Stimulated activated naive CD4-positive, alpha-beta T cell treated with Interleukin-2 at 50 U/mL for 16 hours (primary cell): ENCODE measurements at places on chromosomes 7 and 10.

DNA sequence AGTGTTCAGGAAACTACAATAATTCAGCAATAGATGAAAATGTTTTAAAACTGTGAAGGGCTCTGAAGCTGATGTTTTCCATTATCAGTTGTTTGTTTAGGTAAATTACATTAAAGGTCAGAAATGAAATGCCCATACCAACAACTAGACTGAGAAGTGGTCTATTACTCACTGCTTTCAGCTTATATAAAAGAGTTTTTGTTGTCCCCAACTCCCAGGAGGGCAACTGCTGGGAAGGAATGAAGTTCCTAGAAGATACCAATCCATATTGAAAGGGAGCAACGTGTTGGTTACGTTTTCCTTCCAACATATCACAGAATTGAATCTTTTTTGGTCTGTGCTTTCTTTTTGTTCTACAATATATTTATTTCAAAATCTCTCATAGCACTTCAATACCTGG, 330.6 kb upstream of the LRRN3 start:
- DNase-seq, result no peak

DNA sequence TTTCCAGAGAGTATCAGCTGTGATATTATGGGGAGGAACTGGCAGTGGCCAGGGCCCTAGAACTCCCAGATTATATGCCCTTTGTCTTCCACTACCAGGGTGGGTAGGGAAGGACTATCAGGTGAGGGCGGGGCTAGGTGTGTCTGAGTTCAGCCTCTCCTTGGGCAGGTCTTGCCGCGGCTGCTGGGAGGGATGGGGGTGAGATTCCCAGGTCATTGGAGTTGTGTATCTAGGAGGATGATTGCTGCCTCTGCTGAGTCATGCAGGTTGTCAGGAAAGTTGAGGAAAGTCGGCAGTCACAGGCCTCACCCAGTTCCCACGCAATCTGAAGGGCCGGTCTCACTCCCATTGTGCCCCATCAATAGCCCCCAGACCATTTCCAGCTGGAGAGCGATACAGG, 185.2 kb downstream of the DKK1 start:
- no peak for DNase-seq

DNA sequence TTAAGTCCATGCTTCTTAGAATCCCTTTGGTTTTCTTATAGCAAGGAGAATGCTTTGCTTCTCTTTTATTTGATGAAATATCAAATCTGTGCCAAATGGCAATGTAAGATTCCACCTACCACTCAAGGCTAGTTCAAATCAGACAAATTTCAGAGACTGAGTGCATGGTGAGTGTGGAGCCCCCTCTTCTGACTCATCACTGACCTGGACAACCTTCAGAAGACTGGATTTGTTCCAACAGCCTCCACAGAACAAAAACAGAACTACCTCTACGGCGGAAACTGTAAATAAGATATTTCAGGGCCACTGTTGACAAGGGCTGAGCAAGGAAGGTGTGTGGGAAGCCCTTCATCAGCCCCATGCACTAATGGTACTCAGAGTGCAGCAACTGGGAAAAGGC, 21.1 kb downstream of the NCAPG2 start:
- DNase-seq, result no peak

- DNase-seq, result no peak
Measured at GRCh38 chr7:29126804-29127203, 19.5 kb downstream of the CPVL start.
